ENCODE measurements at places on chromosomes 4 and X.

- no peak for DNase-seq
Measured at GRCh38 chr4:33171873-33172525, 2451.8 kb downstream of the PCDH7 start.

- no peak for DNase-seq
Measured at GRCh38 chr4:17280261-17281018, 231.4 kb downstream of the QDPR start.

- DNase-seq, result no peak
Measured at GRCh38 chr4:111115881-111116280, 493.0 kb upstream of the PITX2 start.

DNA sequence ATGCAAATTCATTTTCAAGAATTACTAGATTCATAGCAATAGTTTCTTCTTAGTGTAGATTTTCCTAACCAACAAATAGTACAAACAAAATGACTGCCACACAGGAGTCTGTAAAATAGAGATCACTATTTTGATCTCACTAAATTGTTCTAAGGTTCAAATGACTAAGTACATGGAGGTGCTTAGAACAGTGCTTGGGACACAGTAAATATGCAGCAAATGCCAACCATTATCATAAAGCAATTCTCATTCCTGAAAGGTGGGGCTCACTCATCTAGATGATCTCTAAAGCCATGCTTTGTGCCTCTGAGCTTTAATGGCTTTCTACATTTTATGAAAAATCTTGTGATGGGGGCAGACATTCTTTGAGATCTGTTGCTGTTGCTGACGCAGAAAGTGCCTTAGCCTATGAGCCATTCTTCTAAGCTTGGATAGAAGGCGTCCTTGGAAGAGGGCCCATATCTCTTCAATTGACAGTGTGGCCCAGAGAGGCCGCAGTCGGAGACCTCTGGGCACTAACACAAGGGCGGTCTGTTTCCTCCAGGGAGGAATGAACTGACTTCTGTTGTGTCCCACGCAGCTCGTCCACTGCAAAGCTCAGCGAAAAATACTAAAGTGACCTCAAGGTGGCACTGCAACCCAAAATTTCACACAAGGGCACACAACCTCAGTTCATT lies 23.5 kb downstream of the TLR10 start:
- DNase-seq, result peak; percentile 77

- no peak for DNase-seq
Measured at GRCh38 chr4:26074712-26075430, 160.9 kb downstream of the SMIM20 start.
